LHCN-M2 (cell line): ENCODE measurements at places on chromosomes 2 and 18. TPM values are rescaled to one million over a fixed set of nuclear protein-coding genes. Genes with fewer than 3 reads are reported as not detected.
A peak's percentile ranks its signal among the peaks of the same experiment; 100 is the strongest.

Gene TMEM169
- 4.6 and 5.1 TPM in 2 replicates for total RNA-seq

Gene KIF1A
- total RNA-seq, result 0.75 TPM in 1 of 2 replicates, not detected in the other

Gene ILKAP
- 16.0 and 22.9 TPM in 2 replicates for total RNA-seq

Gene FOXI3
- not detected in 2 replicates for total RNA-seq

DNA sequence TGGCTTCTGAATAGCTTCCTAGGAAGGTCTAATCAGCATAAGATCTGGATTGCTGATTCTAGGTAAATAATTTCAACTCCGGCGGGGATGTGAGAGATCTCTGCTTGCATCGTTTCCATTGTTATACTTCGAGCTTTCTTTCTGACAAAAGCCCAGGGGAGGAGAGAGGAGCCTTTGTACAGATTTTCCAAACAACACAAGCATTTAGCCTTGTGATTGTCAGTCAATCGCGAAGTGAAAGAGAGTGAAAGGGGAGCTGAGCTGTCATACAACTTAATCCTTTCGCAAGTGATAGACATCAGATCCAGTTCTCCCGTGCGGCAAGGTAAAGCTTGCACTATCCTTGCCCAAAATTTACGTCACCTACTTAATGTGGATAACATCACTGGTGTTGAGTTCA lies 26.2 kb downstream of the RALB start:
- no peak for DNase-seq

GRCh38 chr2:174699993-174700766 lies 64.1 kb downstream of the CHRNA1 start:
- peak; percentile 48 for DNase-seq

DNA sequence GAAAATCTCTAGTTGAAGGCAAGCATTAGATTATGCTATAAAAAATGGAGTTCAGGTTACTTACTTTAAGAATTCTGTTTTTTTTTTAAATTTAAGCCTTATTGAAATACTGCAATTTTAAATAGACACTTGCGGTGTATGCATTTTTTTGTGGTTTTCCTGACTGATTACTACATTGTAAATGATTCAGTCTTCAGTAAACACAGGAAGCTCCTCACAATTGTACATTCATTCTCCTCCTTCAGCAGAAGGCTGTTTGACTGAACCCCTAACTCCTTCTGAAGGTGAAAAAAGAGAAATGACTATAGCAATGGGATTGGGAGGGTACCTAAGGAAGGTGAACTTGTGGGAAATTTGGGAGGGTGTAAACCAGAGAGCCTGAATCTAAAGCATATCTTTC lies 136.1 kb downstream of the GCA start:
- peak; percentile 52 for DNase-seq

- DNase-seq, result no peak
These were observed 464.0 kb downstream of the EIPR1 start for GRCh38 chr2:2913601-2914120.

DNA sequence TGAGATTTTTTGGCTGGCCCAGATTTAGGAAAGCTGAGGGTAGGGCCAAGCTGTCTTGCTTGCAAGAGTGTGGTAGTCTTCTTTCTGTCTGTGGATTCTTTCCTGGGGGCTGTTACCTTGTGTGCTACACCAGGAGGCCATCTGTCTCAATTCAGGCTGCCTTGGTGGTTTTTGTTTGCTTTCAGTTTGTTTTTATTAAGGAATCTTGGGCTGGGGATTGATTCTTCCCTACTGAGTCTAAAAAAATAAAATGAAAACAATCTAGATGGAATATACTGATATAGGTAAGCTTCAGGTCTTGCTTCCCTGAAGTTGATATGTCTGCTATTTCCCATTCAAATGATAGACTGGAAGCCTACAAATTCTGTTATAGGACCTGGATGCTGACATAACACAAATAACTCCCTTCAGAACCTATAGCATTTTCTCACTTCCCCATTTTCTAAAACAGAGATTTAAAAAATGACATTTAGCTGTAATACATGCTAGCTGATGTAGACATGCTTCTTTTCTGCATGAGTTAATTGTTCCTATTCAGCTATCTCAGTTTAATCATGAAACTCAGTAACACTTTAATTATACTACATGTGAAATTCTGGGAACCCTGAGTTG lies 5.3 kb downstream of the LHCGR start:
- no peak for DNase-seq

GRCh38 chr2:112493858-112494648 lies 12.1 kb downstream of the TTL start:
- DNase-seq, result peak; percentile 88

GRCh38 chr18:27621236-27621890 lies 436.3 kb upstream of the CHST9 start:
- no peak for DNase-seq

DNA sequence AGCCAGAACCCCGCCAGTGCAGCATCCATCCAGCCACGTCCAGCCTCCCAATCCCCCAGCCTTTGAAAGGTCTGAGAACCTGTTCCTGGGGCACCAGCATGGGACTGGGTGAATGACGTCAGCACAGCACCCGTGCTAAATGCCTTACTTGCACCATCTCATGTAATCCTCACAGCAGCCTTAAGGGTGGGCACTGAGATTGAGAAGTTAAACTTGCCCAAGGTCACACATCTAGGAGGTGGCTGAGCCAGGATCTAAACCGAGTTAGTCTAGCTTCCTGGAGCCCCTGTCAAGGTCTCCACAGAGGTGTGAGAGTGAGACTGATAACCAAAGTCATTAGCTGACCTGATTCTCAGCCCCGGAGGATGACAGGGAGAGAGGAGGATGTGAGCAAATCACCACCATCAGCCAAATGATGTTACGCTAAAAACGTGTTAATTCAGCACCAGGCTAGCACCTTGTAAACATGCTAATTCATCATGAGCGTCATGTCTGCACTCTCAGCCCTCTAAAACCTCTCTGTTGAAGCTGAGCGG lies 4.6 kb downstream of the CD8A start:
- DNase-seq, result no peak

- no peak for DNase-seq
These were observed 280.6 kb downstream of the MYT1L start for GRCh38 chr2:2050446-2050845.
